ENCODE measurements at places on chromosomes 12 and 14.
A peak's percentile ranks its signal among the peaks of the same experiment; 100 is the strongest.

DNA sequence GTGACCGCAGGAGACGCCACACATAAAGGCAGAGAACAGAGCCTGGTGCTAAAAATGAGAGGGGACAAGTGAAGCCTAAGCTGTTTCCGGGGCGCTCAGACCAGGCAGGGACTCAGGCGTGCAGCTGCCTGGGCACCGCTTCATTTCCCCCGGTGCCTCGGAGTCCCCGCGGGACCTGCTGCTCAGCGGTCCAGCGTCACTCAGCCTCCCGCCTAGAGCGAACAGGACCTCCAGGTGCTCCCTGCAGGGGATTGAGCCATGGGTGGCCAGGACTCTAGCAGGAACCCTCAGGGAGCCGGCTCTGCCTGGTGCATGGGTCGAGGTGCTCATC, 31.0 kb downstream of the CCDC85C start:
- DNase-seq = no peak

- DNase-seq = peak; percentile 23
Observed at GRCh38 chr12:62210422-62210821, 49.8 kb upstream of the USP15 start.

GRCh38 chr14:22489244-22489545, 99.8 kb downstream of the DAD1 start:
- DNase-seq = no peak

GRCh38 chr14:94171208-94171607, 2.9 kb upstream of the PPP4R4 start:
- no peak for DNase-seq

GRCh38 chr14:37587881-37588666, 7.0 kb downstream of the FOXA1 start:
- no peak for DNase-seq

DNA sequence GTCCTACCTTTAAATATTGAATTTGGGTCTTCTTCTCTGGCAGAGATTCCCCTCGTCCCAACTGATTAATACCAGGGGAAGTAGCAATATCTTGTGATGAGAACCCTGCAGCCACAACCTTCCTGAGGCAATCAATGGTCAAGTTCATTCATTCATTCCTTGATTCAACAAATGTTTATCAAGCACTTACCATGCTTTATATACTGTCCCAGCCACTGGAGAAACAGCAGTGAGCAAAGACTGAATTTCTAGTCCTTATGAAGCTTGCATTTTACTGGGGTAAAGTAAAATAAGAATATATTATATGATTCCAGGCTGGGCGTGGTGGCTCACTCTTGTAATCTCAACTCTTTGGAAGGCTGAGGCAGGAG, 300 bp upstream of the GIT2 start:
- DNase-seq = no peak
